ENCODE measurements at places on chromosomes 11 and 22.

DNA sequence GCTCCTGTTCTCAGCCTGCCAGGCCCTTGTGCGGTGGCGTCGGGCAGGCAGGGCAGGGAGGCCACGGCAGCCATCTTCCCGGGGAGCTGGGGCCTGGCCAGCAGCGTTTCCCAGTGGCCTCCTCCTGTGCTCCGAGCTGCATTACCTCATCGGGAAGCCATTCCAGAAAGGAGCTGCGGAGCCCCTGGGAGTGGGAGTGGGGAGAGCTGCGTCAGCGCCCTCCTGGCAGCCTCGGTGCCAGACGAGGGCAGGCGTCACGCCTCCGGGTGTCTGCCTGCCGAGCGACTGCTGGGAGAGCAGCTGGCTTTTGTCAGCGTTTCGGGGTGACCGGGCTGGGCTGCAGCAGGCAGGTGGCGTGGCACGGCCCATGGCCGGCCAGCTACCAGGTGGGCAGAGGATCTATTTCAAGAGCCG lies 30.9 kb upstream of the WNT7B start:
- no peak for DNase-seq

- DNase-seq, result no peak
Measured at GRCh38 chr11:47857892-47858543, 9.9 kb upstream of the NUP160 start.

- DNase-seq, result no peak
Measured at GRCh38 chr11:34439610-34440198, 970 bp downstream of the CAT start.

DNA sequence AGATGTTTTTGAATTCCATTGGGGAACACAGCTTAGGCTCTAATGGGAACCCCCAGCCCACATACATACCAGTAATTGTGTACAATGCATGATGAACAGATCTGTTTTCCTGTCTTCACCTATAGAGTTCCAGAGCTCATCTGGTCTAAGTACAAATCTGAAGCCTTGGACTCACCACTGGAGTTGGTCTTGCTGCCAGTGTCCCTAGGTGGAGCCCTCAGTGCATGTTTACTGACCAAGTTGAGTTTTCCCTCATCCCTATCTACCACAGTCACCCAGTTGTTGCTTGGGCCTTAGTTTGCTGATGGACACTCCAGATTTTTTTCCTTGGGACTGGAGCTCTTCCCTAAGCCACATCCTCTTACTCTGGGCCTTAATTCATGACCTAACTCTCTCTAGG lies 159.2 kb upstream of the DDI1 start:
- no peak for DNase-seq

DNA sequence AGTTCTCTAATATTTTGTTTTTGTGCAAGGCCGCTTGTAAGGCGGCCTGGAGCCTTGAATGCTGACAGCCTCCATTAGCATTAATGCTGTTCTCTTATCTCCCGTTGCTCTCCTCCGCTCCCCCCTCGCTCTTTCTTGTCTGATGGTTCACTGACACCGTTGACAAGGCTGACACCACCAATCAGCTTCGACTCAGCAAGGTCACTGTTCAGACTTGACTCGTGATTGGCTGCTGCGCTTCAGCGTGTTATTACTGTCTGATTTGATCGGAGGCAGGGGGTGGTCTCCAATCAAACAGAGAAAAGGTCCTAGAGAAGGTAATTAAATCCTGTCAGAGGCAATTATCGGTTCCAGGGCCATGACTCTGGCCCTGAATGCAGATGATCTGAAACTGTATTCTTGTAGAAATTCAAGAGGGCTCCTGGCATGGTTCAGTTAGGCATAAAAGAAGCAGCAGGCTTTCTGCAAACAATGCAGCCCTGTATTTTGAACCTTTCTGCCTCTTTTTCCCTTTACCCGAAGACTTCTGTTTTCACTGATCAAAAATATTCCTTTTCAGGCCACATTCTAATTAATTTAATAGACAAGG lies 49.3 kb upstream of the MPPED2 start:
- no peak for DNase-seq

GRCh38 chr11:12229450-12230229 lies 119.2 kb downstream of the MICAL2 start:
- DNase-seq, result no peak

DNA sequence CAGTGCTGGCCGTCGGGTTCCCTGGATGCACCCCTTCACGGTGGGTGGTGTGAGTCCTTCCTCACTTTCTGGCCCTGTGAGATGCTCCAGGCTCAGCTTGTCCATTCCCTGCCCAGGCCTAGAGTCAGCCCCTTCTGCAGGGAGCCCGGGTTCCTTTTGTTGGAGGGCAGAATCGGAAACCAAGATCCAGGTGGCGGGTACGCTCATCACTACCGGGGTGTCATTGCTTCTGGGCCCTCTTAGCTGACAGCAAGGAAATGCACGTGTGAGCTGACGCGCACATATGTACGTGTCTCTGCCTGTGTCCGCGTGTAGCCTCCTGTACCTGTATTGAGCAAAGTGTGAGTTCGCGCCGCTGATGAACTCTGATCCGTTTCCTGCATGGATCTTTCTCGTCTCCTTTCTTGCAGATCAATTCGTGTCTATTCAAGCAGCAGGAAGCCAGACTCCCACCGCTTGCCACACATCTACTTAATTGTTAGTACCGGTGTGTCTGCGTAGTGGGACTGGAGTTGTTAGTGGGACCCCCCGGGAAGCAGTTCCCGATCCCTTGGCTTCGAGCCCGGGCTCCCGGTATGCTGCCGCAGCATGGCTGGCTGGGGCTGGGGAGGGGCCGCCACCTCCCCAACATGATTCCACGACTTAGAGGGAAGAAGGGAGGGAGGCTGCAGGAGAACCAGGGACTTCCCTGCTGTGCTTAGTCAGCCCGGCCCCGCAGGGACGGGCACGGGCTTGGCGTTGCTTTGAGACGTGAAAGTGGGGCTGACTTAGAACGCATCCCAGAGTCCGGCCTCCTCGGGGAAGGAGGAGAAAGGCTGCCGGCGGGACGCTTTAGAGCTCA lies 35.9 kb upstream of the GRAMD4 start:
- DNase-seq, result no peak

DNA sequence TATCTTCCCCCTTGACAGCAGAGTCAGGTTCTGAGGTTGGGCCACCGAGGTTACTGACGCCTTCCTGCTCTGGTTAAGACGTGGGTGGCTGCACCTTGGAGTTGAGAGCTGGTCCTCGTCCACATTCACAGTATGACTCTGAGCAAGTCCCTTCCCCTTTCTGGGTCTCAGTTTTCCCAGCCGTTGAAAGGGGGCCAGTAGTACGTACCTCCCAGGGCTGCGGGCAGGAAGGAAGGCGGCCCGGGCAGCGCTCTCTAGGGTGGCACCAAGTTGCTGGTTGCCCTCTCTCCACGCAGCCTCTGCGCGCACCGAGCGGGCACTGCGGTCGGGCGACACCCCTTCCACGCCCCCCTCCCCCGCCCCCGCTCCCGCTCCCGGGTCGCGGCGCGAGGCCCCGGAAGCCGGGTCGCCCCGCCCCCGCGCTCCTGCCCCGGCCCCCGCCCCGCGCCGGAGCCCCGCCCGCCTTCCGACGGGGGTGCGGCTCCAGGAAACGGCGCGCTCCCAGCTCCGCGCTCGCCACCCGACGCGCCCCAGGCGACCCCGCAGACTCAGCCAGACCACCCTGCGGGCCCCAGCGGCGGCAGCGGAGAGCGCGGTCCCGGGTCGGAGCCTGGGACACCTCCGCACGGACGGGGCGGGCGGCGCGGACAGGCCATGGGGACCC lies at the start of gene EHBP1L1:
Gene EHBP1L1 (plus strand): TSS at position 486 of the 664 bp plus-strand sequence. CDS start 250 bp downstream, outside the sequence.
- no peak for DNase-seq

DNA sequence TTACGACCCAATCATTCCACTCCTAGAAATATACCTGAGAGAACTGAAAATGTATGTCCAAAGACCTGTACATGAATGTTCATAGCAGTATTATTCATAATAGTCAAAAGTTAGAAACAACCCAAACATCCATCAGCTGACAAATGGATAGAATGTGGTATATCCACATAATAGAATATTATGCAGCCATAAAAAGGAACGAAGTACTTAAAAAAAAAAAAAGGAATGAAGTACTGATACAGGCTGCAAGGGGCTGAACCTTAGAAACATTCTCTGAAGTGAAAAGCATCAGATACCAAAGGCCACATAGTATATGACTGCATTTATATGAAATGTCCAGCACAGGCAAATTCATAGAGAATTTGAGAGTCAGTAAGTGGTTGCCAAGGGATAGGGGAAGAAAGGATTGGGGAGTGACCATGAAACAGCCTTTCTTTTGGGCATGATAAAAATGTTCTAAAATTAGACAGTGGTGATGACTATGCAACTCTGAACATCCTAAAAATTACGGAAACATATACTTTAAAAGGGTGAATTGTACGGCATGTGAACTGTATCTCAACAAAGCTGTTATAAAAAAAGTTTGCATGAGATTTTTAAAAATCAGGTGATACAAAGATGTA lies 1.8 kb downstream of the TPST2 start:
- DNase-seq, result no peak

GRCh38 chr11:122853971-122854446 lies 15.7 kb downstream of the CRTAM start:
- no peak for DNase-seq

DNA sequence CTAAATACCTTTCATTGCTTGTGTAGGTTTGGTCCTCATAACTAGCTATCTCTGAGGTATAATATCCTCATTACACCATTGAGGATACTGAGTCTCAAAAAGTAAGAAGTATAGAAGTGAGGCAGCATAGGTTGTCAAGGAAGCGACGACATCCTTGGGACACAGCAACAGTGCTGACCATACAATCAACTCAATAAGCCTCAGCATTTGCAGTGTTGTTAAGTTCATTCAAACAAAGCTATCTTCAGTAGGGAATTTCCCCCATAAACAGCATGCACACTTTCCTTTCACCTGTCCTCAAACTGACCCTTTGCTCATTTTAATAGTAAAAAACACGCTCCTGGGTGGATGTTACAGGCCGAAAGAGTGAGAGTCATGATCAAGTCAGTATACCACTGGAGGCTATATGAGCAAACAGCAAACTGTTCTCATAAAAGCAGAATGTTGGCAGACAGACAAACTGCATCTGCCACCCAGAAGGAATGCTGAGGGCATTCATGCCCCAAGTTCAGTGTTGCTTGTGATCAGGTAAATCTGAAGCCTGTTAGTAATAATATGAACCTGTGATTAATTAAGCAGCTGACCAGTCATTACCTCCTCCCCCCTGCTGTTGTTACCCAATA lies 756.2 kb upstream of the TENM4 start:
- DNase-seq, result no peak

DNA sequence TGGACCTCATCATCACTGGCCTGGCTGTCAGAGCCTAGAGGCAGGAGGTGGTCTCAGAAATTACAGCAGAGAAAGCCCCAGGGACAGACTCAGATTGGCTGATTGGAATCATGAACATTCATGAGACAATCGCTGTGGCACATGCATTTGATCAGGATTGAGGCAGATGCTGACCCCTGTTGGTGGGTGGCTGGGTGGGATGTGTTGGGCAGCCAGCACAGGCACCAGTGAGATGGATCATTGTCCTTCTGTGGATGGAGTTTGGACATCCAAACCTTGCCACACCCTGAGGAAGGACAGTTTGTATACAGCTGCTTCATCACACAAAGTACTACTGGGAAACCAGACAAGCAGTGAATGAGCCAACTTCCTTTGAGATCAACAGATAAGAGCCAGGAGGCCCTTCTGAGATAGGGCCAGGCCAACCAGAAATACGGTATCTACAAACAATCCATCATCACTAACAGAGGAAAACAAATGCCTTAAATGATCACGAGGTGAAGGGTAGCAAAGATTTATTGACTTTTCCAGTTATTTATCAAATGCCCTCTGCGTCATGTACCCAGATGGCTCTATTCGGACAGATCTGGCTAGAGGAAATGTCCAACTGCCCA lies 17.3 kb downstream of the COMMD9 start:
- DNase-seq, result no peak

DNA sequence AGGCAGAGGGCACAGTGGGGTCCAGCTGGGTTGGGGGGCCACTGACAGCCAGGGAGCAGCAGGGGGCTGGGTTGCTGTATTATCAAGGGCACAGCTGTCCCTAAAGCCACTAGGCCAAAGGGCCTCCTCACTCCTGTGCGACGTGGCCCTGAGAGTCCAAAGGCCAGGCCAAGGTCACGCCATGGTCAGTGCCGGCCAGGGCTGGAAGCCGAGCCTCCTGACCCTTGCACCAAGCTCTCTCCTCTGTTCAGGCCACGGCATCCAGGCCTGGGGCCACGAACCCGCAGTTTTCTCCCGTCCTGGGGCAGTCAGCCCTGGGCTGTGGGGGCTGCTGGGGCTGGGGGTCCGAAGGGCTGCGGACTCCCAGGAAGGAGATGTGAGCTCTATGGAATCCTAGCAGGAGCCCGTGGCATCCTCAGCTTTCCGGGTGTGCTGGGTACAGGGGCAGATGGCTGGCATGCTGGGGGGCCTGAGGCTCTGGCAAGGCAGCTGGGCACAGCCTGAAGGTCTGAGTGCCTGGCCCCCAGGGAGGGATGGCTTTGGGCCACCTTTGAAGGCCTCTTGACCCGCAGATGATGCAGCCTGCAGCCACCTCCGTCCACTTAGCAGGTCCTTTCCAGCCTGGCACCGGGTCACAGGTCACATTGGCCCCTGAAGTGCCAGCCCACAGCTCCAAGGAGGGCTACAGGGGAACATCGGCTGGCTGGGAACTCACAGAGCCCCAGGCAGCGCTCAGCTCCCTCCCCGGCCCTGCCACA lies 17.3 kb upstream of the PPARA start:
- DNase-seq, result no peak

DNA sequence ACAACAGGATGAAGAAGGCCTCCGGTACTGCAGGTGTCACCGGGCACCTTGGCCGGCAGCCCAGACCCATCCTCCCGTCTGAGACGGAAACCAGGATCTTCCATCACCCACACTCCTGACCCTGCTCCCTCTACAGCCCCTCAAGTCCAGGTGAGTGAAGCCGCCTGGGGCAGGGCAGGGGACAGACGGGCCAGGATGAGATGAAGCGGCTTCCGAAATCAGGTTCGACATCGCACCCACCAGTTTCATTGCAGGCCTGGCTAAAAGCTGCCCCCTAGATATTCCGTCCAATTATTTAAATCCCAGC lies 639.1 kb downstream of the TBC1D22A start:
- DNase-seq, result no peak
